ENCODE measurements at places on chromosomes 12 and 14. TPM values are rescaled to one million over a fixed set of nuclear protein-coding genes. Genes with fewer than 3 reads are reported as not detected.

Gene ACOT6
- not detected for total RNA-seq

- H3K36me3 ChIP-seq: no peaks in the 10 kb centered on the region
- H3K4me3 ChIP-seq: no peak overlapping the region
- no peaks in the 10 kb centered on the region for H3K27me3 ChIP-seq
- no peak for DNase-seq
Observed at GRCh38 chr12:117507548-117507947, 146.1 kb upstream of the NOS1 start.

- DNase-seq: no peak
- H3K4me1 ChIP-seq: peaks cover 18% of the 10 kb centered on the region
- no peak overlapping the region for H3K4me3 ChIP-seq
- peaks cover 18% of the 10 kb centered on the region for H3K27me3 ChIP-seq
Observed at GRCh38 chr14:91250912-91251311, 6.4 kb upstream of the GPR68 start.

DNA sequence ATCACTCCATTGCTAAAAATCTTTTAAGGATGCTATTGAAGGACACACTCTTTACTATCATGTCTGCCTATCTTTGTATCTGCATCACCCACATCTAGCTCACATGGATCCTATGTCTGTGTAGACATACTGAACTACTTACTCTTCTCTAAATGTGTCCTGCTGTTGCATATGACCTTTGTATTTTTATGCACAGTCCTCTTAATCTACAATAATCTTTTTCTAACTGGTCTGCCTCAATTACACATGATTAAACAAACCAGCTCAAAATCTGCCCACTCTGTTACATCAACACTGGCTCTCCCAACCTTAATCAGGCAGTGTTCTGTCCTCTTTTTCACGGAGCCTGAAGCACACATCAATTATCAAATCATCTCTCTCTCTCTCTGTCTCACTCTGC is 316.3 kb upstream of the MGAT4C start:
- no peaks in the 10 kb centered on the region for H3K36me3 ChIP-seq
- no peak for DNase-seq
- no peaks in the 10 kb centered on the region for H3K4me1 ChIP-seq

DNA sequence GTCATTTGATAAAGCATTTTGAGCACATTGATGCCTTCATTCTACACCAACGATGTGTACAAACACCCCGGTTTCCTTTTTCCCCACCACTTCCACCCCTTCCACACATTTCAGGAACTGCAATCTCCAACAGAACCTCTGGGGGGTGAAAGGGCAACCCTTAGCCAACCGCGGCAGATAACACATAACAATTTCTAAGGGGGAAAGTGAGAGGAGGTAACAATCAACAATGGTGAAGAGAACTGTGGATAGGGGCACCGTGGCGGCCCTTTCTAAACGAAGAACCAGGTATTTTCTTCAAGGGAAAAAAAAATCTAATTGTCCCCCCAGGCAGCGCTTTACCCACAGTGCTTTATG is 1.1 kb downstream of the KITLG start:
- H3K4me1 ChIP-seq: peaks cover 6% of the 10 kb centered on the region
- H3K27ac ChIP-seq: peak overlapping the region; percentile 88
- peak; percentile 35 for DNase-seq
- H3K36me3 ChIP-seq: no peaks in the 10 kb centered on the region
- peak overlapping the region; percentile 76 for H3K4me3 ChIP-seq
- peaks cover 9% of the 10 kb centered on the region for H3K27me3 ChIP-seq

- no peaks in the 10 kb centered on the region for H3K4me1 ChIP-seq
- no peaks in the 10 kb centered on the region for H3K36me3 ChIP-seq
- H3K27ac ChIP-seq: no peak overlapping the region
- no peaks in the 10 kb centered on the region for H3K27me3 ChIP-seq
- peak; percentile 71 for DNase-seq
- no peak overlapping the region for H3K4me3 ChIP-seq
Observed at GRCh38 chr14:74846968-74847665, 28.8 kb downstream of the PROX2 start.

DNA sequence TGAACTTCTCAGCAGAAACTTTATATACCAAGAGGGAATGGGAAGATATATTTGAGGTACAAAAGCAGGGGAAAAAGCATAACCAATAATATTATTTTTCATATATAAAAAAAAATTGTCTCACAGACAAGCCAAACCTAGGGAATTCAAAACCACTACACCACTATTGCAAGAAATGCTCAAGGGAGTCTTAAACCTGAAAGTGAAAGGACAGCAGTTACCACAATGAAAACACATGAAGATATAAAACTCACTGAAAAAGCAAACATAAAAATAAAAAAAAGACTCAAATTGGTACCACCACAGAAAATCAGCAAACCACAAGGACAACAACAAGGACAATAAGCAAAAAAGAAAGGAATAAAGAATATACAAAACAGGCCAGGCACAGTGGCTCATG is 131.9 kb downstream of the CEP128 start:
- no peaks in the 10 kb centered on the region for H3K27me3 ChIP-seq
- H3K4me1 ChIP-seq: no peaks in the 10 kb centered on the region
- no peak for DNase-seq
- H3K36me3 ChIP-seq: no peaks in the 10 kb centered on the region

Gene OR6C76
- not detected for total RNA-seq

GRCh38 chr14:91243074-91243471 is 1.4 kb downstream of the GPR68 start:
- no peak overlapping the region for H3K4me3 ChIP-seq
- H3K27ac ChIP-seq: no peak overlapping the region
- no peak for DNase-seq
- peaks cover 6% of the 10 kb centered on the region for H3K4me1 ChIP-seq
- H3K36me3 ChIP-seq: no peaks in the 10 kb centered on the region

Gene GPRC5D
- not detected for total RNA-seq

DNA sequence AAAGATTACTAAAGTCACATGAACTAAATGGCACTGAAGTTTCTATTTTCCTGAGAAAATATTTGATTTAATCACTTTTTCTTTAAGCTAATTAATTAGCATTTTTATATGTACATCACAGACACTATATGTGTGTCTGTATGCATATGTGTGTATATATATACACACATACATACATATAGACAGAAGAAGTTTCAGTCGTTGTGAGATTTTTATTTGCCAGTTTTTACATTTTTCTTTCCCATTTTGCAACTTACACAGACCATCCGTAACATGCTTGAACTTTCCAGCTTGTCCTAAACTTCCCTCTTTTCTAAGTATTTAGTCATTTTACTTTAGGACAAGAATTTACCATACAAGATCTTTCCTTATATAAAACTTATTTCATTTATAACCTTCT is 299.1 kb downstream of the IPO8 start:
- H3K27me3 ChIP-seq: no peaks in the 10 kb centered on the region
- DNase-seq: no peak
- no peaks in the 10 kb centered on the region for H3K36me3 ChIP-seq
- no peak overlapping the region for H3K27ac ChIP-seq
- H3K4me3 ChIP-seq: no peak overlapping the region

Gene RGS6
- total RNA-seq: 3.7 TPM

DNA sequence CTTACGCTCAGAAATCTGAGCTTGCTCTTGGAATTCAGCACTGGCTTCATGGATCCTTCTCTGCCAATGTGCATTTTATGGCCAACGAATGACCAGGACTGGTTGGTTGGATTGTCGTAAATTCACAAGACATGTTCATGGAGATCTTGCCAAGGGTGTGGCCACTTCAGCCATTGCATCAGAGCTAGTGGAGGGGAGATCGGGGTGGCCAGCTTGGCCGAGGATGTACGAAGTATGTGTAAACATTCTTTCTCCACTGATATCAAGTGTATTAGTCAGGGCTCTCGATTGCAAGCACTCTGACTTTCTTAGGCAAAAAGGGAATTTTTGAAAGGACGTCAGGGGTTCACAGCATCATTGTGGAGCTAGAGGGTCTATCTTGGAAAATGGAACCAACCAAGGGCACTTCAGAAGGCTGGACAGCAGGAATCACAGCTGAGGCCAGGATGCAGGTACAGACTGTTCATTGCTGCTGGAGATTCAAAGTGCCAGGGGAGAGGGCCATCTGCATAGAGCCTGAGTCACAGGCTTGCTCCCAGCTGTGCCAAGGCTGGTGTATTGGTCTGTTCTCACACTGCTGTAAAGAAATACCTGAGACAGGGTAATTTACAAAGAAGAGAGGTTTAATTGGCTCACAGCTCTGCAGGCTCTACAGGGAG is 32.9 kb upstream of the ADGRD1 start:
- no peak overlapping the region for H3K4me3 ChIP-seq
- peak; percentile 65 for DNase-seq
- no peaks in the 10 kb centered on the region for H3K36me3 ChIP-seq
- peaks cover 21% of the 10 kb centered on the region for H3K27me3 ChIP-seq
- peaks cover 10% of the 10 kb centered on the region for H3K4me1 ChIP-seq
- H3K27ac ChIP-seq: no peak overlapping the region

Gene SLC24A4
- 1.8 TPM for total RNA-seq

Gene RNASE3
- not detected for total RNA-seq

Gene KRT72
- not detected for total RNA-seq

Gene SLC41A2
- total RNA-seq: 13.4 TPM

Gene KRT82
- total RNA-seq: not detected

Gene SPIC
- not detected for total RNA-seq

Gene GOLGA5
- total RNA-seq: 33.2 TPM

GRCh38 chr12:5073853-5074252 is 30.2 kb downstream of the KCNA5 start:
- H3K4me3 ChIP-seq: no peak overlapping the region
- H3K27me3 ChIP-seq: peaks cover 3% of the 10 kb centered on the region
- H3K4me1 ChIP-seq: peaks cover 9% of the 10 kb centered on the region
- DNase-seq: no peak

DNA sequence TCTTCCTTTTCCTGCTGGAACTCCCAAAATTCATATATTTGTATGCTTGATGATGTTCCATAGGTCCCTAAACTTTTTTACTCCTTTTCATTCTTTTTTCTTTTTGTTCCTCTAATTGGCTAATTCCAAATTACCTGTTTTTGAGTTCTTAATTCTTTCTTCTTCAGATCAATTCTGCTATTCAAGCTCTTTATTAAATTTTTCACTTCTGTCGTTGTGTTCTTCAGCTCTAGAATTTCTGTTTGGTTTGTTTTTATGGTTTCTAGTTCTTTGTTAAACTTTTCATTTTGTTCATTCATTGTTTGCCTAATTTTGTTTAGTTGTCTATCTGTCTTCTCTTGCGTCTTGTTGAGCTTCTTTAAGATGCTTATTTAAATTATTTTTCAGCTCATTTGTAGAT is 154.8 kb downstream of the TPH2 start:
- no peak overlapping the region for H3K4me3 ChIP-seq
- no peaks in the 10 kb centered on the region for H3K4me1 ChIP-seq
- H3K27me3 ChIP-seq: no peaks in the 10 kb centered on the region
- H3K27ac ChIP-seq: no peak overlapping the region
- no peak for DNase-seq
- H3K36me3 ChIP-seq: no peaks in the 10 kb centered on the region

- H3K27me3 ChIP-seq: peaks cover 2% of the 10 kb centered on the region
- H3K27ac ChIP-seq: no peak overlapping the region
- DNase-seq: peak; percentile 16
- H3K4me1 ChIP-seq: peaks cover 3% of the 10 kb centered on the region
- H3K4me3 ChIP-seq: no peak overlapping the region
- no peaks in the 10 kb centered on the region for H3K36me3 ChIP-seq
Observed at GRCh38 chr14:90354551-90355298, 23.0 kb upstream of the NRDE2 start.

- no peaks in the 10 kb centered on the region for H3K36me3 ChIP-seq
- H3K27ac ChIP-seq: no peak overlapping the region
- peaks cover 11% of the 10 kb centered on the region for H3K4me1 ChIP-seq
- no peak overlapping the region for H3K4me3 ChIP-seq
- no peaks in the 10 kb centered on the region for H3K27me3 ChIP-seq
- DNase-seq: no peak
Observed at GRCh38 chr14:53310412-53310811, 157.3 kb upstream of the DDHD1 start.

GRCh38 chr14:23112359-23113178 is 6.5 kb downstream of the CEBPE start:
- no peak overlapping the region for H3K27ac ChIP-seq
- no peaks in the 10 kb centered on the region for H3K36me3 ChIP-seq
- peaks cover 15% of the 10 kb centered on the region for H3K4me1 ChIP-seq
- no peak for DNase-seq

Gene MMP17
- 4.0 TPM for total RNA-seq

Gene POTEG
- not detected for total RNA-seq

- H3K4me3 ChIP-seq: no peak overlapping the region
- H3K4me1 ChIP-seq: no peaks in the 10 kb centered on the region
- no peak overlapping the region for H3K27ac ChIP-seq
- DNase-seq: no peak
- no peaks in the 10 kb centered on the region for H3K27me3 ChIP-seq
- H3K36me3 ChIP-seq: no peaks in the 10 kb centered on the region
Observed at GRCh38 chr14:37399517-37399916, 195.5 kb downstream of the FOXA1 start.

Gene SRP54
- total RNA-seq: 47.5 TPM

Gene TAS2R31
- total RNA-seq: 5.5 TPM

GRCh38 chr14:92653162-92653651 is 95.2 kb downstream of the LGMN start:
- no peak for DNase-seq
- peaks cover 6% of the 10 kb centered on the region for H3K4me1 ChIP-seq
- H3K4me3 ChIP-seq: no peak overlapping the region
- no peaks in the 10 kb centered on the region for H3K27me3 ChIP-seq

DNA sequence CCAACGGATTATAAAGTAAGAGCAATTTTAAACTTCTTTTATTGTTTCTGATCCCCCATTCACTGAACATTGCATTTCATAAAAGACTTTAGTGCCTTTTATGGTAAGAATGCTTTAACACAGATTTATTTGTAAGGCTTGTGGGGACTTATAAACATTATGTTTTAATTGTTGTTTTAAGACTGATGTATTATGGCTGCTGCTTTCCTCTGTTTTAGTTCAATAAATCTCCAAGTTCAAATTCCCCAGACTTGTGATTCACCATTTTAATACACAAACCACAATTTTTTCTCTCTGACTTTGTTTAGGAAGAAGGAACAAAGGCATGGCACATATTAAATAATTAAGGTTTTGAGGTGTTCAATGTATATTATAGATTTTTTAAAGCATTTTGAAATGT is 753.3 kb downstream of the SLC6A15 start:
- no peaks in the 10 kb centered on the region for H3K27me3 ChIP-seq
- H3K4me3 ChIP-seq: no peak overlapping the region
- H3K36me3 ChIP-seq: no peaks in the 10 kb centered on the region
- no peak overlapping the region for H3K27ac ChIP-seq
- H3K4me1 ChIP-seq: no peaks in the 10 kb centered on the region

Gene PLEKHH1
- total RNA-seq: 0.75 TPM

Gene SLC25A47
- total RNA-seq: 0.09 TPM

DNA sequence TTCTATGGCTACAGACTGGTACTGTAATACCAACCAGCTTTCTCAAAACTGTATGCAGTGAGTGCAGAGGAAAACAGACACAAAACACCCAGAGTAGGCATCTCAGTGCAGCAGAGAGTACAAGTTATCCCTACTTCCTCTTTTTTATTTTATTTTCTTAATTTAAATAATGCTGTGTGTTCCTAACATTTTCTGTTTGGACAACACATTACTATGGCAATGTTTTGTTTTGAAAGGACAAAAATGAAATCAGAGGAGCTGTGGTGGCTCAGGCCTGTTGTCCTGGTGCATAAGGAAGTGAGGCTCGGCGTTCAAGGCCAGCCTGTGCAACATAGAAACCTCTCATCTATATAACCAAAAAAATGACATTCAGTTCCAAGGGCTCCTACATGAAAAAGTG is 33.7 kb upstream of the SELPLG start:
- DNase-seq: peak; percentile 53
- peaks cover 7% of the 10 kb centered on the region for H3K36me3 ChIP-seq
- H3K27me3 ChIP-seq: no peaks in the 10 kb centered on the region
- peak overlapping the region; percentile 80 for H3K27ac ChIP-seq
- no peak overlapping the region for H3K4me3 ChIP-seq

Gene PTHLH
- 2.5 TPM for total RNA-seq

GRCh38 chr12:77372026-77372425 is 306.7 kb upstream of the E2F7 start:
- no peaks in the 10 kb centered on the region for H3K36me3 ChIP-seq
- no peaks in the 10 kb centered on the region for H3K27me3 ChIP-seq
- H3K4me3 ChIP-seq: no peak overlapping the region
- H3K27ac ChIP-seq: no peak overlapping the region
- no peaks in the 10 kb centered on the region for H3K4me1 ChIP-seq
